ENCODE measurements at places on chromosomes 4 and X.
A peak's percentile ranks its signal among the peaks of the same experiment; 100 is the strongest.

DNA sequence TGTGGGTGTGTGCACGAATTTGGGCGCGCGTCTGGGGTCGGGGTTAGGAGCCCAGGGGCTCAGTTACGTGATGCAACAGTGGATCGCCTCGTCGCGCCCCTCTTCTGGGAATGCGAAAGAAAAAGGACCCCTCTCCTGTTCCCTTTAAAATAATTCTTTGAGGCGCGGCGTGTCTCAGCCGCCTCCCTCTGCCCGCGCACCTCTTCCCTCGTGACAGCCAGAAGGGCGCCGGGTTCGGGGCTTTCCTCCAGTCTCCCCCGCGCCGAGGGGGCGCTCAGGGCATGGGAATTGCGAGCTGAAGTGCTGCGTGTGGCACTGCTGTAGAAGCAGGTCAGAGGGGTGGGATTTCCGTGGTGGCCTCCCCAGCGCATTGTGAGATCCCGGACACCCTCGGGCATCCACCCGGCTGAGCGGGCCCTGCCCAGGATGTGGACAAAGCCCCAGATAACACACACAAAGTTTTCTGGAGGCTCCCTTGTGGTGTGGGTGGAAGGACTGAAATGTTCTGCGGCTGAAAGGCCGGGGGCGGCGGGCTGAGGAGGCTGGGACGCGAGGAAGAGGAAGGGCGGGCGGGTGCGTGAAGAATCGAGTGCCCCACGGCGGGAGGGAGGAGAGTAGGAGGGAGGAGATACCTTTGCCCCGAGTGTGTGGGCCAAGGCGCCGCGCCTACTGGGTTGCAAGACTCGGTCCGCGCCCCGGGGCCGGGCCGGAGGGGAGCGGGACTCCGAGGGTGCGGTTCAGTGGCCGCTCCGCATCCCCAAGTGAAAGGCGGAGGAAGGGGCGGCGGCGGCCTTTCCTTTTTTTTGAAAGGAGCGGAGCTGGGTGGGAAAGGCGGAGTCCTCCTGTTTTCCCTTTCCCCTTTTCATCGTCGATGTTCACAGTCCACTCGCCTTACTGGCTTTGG is 752 bp downstream of the SEPTIN11 start:
- DNase-seq = peak; percentile 33

DNA sequence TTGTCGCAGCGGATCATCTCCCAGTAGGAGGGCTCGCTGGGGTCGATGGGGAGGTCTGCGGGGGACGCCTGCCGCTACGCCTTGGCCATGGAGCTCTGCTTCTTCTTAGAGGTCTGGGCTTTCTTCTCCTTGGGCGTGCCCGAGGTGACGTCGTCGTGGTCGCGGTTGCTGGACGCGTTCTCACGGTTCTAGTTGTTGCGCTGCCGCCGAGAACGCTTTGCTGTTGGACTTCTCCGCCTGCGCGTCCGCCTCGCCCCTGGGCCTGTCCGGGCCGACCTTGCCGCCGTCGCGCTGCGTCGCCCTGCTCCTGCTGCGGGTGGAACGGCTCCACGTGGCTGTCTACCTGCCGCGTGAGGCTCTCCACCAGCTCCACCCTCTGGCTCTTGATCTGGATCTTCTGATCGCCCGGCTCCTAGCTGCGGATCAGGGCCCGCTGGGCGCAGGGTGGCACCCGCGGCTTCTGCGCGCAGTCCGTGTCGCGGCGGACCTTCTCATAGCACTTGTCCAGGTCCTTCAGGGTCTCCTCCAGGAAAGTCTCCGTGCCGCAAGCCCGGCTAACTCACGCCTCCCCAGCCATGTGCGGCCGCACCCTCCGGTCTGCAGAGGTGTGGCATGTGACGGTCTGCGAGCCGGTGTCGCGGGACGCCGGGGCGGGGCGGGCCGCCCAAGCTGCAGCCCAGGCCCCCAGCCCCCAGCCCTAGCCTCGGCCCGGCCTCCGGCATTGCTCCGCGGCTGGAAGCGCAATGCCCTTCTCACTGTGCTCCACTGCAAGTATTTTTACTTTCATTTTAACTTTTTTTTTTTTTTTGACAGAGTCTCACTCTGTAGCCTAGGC is 40.5 kb upstream of the OGT start:
- DNase-seq = peak; percentile 10

DNA sequence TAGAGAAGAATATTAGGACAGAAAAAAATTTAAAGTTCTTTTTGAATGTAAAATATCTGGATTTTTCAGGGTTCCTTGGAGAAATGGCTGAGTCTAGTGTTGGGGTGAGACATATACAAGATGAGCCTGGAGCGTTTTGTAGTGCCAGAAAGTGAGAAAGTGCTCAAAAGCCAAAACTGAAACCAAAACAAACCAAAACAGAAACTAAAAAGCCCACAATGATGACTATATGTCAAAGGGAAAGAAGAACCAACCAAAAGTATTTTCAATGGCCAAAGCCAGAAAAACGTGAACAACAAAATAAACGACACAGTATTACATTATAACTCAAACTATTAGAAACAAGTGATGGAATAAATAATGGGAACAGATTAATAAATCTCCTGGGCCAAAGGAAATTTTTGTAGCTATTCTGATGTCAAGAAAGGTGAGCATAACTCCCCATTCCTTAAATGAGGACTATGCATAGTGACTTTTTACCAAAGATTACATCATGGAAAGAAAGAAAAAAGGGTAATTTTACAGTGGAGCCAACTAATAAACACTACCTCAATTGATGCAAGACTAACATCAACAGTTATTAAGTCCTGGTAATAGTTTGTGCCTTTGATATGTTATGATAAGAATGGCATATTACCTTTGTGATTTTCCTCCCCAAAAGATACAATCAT is 1137.6 kb downstream of the C4orf33 start:
- no peak for DNase-seq

- DNase-seq = no peak
Measured at GRCh38 chr4:36196145-36196913, 48.0 kb downstream of the ARAP2 start.

DNA sequence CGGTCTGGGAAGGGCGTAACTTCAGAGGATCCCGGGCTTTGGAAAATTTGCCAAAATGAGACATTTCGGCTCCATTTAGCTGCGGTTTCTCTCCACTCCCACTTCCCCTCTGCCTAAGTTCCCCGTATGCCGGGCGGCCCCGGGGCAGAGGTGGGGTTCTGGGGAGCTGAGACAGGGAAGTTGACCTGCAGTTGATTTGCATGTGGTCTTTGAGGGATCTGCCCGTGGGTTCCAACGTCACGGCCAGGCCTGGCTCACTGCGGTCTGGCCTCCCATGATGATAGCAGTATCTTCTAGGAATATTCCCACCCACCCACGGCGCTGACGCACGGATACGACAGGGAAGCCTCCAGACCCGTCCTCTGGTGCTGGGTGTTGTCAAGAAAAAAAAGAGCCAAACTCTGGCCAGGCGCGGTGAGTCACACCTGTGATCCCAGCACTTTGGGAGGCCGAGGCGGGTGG is 27.3 kb upstream of the CRLF2 start:
- peak; percentile 49 for DNase-seq

- DNase-seq = peak; percentile 62
Measured at GRCh38 chrX:134388161-134389109, 71.5 kb upstream of the HPRT1 start.

GRCh38 chr4:88753658-88754571 is 56.3 kb upstream of the NAP1L5 start:
- no peak for DNase-seq

GRCh38 chr4:113423631-113424030 is 337.9 kb downstream of the CAMK2D start:
- no peak for DNase-seq

DNA sequence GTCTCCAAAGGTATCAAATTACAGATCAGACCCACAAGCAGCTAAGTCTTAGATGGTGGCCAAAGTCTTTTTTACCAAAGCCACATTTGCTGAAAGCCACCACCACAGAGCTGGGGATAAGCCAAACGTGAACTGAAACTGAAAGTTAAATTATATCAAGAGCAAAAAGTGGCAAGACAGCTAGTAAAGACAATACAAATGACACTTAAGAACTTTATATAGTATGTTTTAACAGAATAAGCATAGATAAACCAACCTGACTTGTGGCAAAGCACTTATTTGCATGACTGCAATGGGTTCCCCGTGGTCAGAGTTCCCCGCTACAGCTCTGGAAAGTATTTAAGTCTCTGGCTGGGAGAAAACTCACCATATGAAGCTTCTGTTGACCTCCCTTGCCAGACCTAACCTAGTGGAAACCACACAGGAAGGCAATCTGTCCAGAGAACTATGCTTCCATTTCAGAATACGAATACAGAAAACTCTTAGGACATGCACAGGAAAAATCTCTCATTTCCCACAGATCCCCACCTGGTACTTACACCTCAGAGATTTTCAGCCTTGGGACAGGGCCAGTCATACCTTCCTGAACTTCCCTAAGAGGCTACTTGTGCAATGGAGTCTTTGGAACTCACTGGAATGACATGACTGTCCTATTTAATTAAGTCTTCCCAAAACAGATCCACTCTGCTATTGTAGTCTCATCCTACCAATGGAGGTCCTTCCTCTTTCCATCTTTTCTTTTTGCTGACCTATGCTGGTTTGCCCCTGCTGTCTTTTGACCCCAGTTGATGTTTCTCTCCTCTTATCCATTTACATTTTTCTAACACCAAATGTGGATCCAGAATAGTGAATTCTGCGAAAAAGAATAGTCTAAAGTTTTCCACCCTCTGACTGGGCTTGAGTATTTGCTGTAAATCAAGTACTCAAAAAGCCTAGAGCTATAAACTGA is 225.1 kb downstream of the NR3C2 start:
- DNase-seq = peak; percentile 20

DNA sequence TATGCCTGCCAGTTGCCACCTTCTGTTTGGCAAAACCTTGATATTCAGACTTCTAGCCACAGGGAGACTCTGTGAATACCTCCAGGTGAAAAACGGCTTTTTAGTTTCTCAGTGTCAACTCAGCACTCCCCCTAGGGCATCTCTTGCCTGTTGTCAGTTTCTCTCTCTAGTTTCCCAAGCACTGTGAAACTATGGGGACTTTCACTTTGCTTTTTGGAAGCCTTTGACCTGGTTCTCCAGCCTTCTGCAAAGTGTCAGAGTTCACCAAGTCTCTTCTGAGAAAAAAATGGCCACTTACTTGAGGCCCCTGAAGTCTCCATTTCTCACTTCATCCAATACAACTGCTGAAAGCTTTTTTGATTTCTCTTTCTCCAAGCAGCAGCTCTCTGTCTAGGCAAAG is 521.5 kb downstream of the INPP4B start:
- DNase-seq = no peak

DNA sequence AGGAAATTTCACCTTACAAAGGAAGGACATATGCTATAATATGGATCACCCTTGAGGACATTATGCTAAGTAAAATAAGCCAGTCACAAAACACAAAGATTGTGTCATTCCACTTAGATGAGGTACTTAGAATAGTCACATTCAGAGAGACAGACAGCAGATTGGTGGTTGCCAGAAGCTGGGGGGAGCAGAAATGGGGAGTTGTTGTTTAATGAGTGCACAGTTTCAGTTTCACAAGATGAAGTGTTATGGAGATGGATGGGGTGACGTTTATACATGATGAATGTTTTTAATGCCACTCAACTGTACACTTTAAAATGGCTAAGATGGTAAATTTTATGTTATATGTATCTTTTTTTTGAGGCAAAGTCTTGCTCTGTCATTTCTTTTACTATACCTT is 14.8 kb upstream of the SPON2 start:
- DNase-seq = no peak

- peak; percentile 58 for DNase-seq
Measured at GRCh38 chr4:120922381-120923206, at the start of gene PRDM5. Gene PRDM5, minus strand, starts transcription at chr4:120922726. Its CDS starts 118 bp downstream, at chr4:120922608.

GRCh38 chr4:65651751-65652150 is 18.5 kb downstream of the EPHA5 start:
- no peak for DNase-seq

DNA sequence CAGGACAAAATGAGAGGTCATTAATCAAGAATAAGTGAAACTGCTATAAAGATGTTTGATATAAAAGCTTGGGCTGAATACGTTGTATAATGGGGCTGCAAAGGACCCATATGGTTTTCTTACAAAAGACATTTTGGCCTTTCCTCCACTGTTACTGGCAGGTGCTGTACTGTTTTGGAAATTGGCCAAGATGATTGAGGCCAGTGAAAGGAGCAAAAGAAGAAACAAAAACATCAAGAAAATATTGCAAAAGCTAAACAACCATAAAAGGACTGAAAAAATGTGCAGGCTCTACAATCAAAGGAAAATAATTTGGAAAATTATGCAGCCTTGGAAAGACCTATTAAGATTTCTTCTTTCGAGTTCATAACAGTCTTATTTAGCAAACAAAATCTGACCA is 222.2 kb upstream of the PPP1R2C start:
- no peak for DNase-seq

- no peak for DNase-seq
Measured at GRCh38 chr4:987624-988513, 1.0 kb downstream of the IDUA start.

Measured in Kasumi-1 (cell line).